ENCODE measurements at places on chromosomes 5 and 9. TPM values are rescaled to one million over a fixed set of nuclear protein-coding genes. Genes with fewer than 3 reads are reported as not detected.

DNA sequence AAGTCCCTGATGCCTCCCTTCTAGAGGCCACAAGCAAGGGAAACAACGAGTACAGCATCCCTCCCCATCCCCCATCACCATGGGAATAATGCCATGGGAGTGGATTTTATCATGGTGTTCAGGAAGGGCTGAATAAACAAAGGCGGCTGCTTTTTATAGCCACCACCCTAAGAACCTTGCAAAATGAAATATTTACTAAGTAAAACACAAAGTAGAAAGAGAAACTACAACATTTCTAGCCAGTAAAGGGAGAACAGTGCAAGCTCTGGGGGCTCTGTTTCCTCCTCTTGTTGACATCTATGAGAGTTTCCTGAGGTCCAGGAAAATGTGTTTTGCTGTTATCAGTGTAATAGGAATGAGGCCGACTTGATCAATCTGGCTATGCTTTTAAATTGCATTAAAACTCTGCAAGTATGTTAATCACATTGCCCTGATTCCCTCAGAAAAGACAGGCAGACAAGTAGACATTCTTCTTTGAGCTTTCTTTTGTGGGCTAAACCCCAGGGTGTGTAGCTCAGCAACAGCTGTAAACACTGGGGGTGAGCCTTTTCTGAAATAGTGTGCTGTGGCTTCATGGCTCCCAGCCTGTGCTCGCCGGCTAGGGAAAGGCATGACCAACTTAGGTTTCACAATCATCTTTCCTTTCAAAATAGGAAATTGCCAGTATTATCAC lies 31.1 kb downstream of the SV2C start:
- no peak for DNase-seq

- DNase-seq = no peak
Measured at GRCh38 chr5:127002390-127002789, 28.0 kb downstream of the MARCHF3 start.

- no peak for DNase-seq
Measured at GRCh38 chr5:144328494-144328893, 157.8 kb downstream of the KCTD16 start.

The CDX1 gene
- not detected for total RNA-seq

GRCh38 chr5:3153226-3153858 lies 401.9 kb upstream of the IRX2 start:
- no peak for DNase-seq

DNA sequence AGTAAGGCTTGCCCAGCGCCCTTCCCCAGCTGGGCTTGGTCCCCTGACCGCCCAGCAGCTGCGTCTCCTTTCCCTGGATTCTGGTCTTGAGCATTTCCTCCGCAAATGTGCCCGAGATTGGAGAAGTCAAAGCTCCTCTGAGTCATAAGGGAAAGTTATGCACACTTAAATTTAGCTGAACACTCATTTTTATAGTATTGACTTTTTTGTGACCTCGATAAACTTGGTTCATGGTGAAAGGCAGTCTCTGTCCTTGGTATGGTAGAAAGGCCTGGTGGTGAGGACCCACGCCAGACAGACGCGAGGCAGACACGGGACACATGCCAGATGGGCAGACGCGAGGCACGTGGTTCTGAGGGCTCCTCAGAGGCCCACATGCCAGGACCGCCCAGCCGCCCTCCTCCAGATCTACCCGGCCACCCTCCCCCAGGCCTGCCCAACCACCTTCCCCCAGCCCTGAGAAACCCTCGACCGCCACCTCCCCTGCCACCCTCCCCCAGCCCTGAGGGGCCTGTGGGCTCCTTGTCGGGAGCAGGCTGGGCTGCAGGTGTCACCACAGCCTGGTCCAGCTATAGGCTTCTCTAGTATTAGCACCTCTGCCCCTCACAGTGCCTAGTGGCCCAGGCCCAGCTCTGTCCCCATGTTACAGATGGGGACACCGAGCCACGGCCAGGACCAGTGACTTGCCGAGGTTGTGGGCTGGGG lies 60.9 kb upstream of the CACNA1B start:
- no peak for DNase-seq

- no peak for DNase-seq
Measured at GRCh38 chr5:147901599-147902039, 4.7 kb downstream of the C5orf46 start.

The RXFP3 gene
- not detected for total RNA-seq

The C5orf52 gene
- not detected for total RNA-seq

The F12 gene
- total RNA-seq = 16.5 TPM

DNA sequence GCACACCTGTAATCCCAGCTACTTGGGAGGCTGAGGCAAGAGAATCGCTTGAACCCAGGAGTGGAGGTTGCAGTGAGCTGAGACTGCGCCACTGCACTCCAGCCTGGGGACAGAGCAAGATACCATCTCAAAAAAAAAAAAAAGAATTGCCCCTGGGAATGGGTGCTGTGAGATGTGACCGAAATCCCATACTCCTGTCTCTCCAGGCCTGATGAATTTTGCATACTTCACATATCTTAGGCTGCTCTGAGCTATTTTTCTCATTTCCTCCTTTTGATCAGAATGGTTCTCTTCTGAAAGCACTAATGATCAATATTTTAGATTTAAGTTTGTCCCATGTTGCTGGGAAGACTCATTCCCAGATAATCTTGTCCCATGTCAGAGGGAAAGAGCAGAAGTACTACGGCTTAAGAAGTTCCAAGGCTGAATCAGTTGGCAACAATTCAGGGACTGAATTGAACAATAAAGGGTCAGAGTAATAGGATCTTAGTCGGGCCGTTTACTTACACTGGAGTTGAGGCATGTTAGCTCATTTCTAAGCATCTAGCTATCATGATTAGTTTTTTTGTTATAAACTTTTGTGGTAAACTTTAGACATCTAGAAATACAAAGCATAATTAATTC lies 44.2 kb upstream of the TENT2 start:
- no peak for DNase-seq

DNA sequence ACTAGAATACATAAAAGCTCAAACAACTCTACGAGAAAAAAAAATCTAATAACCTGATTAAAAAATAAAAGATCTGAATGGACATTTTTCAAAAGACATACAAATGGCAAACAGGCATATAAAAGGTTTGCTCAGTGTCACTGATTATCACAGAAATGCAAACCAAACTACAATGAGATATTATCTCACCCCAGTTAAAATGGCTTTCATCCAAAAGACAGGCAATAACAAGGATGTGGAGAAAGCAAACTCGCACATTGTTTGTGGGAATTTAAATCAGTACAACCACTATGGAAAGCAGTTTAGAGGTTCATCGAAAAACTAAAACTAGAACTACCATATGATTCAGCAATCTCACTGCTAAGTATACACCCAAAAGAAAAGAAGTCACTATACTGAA lies 20.8 kb downstream of the UGT3A2 start:
- DNase-seq = no peak

The LCN2 gene
- total RNA-seq = 7.7 TPM

The FCN1 gene
- total RNA-seq = not detected

- DNase-seq = no peak
Measured at GRCh38 chr9:96023486-96023885, 148.0 kb downstream of the ERCC6L2 start.

DNA sequence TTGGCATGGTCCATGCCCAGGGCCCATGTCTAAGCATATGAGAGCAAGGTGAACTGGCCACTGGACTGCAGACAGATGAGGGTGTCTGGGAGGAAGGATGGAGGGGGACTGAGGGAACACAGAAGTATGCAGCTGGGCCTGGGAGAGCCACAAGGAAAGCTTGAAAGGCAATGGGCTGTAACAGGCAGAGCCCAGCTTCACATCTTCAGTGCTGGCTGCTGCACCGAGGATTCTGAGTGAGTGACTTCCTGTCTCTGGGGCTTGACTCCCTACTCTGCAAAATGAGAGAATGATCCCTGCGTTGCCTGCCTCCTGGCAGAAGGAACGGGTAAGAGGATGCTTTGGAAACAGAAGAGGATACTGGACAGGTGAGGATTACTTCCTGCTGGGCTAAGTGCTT lies 29.0 kb downstream of the COL15A1 start:
- no peak for DNase-seq

DNA sequence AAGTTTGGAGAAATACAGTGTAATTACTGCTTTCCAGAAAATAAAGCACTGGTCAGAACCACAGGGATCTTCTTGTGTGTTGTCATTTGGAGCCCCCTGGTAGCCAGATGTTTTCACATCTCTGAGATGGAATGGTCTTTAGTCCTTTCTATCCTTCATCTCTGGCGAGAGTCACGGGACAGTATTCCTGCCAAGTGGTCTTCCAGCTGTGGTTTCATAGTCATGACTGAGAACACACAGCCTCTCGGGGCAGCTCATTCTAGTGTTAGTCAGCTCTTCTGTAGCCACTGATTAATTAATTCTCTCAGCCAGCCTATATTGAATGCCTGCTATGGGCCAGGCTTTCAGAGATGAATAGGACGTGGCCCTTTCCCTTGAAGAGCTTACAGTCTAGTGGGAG lies 34.1 kb downstream of the HMGXB3 start:
- DNase-seq = no peak

GRCh38 chr5:8751971-8752370 lies 793.9 kb downstream of the SEMA5A start:
- DNase-seq = no peak

- no peak for DNase-seq
Measured at GRCh38 chr9:93126151-93126781, 7.8 kb downstream of the NINJ1 start.

DNA sequence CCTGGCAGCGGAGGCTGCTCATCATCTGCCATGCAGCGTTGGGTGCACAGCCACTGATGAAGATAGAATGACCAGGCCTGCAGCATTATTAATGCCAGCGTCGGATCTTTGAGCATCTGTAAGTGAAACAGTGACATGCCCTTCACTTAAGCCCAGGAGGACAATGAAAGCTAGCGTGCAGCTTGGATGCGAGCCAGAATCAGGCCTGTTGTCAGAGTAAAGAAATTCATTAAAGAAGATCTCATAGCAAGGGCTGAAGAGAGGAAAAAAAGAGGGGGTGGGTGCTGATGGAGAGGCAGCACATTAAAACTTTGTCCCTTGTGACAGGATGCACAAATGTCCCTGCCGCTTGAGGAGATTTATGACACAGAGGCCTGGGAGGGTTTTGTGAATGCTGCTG lies 186.1 kb upstream of the MAST4 start:
- DNase-seq = no peak

DNA sequence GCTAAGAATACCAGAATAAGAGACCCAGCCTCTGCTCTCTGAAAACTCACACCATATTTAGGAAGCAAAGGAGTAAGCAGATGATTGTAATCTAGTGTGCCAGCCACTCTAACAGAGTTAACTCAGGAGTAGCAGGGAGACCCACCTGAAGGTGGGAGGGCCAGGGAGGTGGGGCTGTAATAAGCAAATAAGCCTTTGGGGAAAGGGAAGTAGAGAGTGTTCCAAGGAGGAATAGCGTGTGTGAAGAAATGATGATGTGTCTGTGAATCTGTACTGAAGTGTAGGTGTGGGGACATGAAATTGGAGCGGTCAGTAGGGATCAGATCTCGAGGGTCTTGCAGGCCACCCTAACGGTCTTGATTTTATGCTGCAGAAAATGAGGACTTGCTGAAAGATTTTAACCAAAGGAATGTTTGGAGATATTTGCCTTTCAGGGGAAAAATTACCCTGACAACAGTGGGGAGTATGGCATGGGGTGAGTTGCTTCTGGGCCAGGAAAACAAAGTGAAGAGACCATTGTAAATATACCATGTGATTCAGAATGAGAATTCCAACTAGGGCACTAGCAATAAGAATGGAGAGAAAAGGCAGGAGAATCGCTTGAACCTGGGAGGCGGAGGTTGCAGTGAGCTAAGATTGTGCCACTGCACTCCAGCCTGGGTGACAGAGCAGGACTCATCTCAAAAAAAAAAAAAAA lies 44.1 kb upstream of the FSD1L start:
- DNase-seq = no peak

DNA sequence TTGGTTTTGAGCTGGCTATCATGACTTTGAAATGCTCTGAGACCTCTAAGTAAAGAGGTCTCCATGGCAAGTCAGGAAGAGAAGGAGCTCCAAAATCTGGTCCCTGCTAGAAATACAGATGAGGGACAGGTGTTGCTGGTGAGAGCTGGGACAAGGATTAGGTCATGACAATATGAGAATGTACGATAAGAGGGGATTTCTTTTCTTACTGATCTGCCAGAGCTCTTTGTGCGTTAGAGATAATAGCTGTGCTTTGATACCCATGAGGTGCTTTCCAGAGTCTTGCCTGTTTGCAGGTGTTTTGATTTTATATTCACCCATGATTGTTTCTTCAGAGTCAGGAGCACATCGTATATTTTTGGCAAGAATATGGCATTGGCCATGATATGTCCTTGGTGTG lies 56.5 kb downstream of the ANKRD33B start:
- DNase-seq = no peak
